Astrocyte of the cerebellum (primary cell): ENCODE measurements at places on chromosomes 5 and 9.

DNA sequence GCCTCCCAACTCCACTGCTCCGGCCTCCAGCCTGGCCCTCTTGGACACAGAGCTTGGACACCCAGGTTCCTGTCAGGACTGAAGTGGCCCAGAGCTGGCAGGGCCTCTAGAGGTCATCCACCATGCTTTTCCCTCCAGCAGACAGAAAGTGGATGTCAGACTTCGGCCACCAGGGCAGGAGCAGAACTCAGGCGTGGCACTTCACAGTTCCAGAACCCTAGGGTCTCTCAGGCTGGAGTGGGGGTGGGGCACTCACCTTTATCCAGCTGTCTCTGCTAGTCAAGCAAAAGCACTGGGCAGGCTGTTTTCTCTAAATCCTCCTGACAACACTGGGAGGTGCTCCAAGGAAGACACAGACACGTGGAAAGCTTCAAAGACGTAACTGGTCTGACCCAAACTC is 35.6 kb upstream of the N4BP3 start:
- no peak for DNase-seq

- DNase-seq, result no peak
Measured at GRCh38 chr5:14413331-14413750, 168.3 kb upstream of the OTULINL start.

GRCh38 chr5:149935431-149935901 is 9.1 kb downstream of the PDE6A start:
- no peak for DNase-seq

DNA sequence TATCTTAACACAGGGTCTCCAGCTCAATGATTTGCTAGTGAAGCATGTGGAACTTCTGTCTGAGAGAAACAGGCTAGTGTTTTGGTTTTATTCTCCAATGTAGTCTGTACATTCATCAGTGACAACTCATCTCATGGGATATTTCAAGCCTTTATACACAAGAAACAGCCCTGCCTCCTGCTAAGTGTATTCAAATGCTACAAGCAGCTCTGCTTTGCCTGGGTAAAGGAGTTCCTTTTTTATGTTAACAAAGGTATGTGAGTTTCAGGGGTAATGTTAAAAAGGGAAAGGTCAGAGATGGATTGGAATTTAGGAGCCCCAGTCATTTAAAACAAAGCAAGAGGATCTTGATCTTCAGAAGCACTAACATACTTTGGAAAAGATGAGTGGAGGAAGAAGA is 498.7 kb downstream of the ISL1 start:
- no peak for DNase-seq
